Mesenteric fat pad (tissue), 1 donor: ENCODE measurements at places on chromosomes 7 and 10. TPM values are rescaled to one million over a fixed set of nuclear protein-coding genes. Genes with fewer than 3 reads are reported as not detected.

The ANKRD7 gene
- total RNA-seq: not detected

The RNF133 gene
- 0.90 TPM for total RNA-seq

- no peak for DNase-seq
Observed at GRCh38 chr7:32474008-32474407, 16.2 kb downstream of the LSM5 start.

The NPFFR1 gene
- total RNA-seq: not detected

DNA sequence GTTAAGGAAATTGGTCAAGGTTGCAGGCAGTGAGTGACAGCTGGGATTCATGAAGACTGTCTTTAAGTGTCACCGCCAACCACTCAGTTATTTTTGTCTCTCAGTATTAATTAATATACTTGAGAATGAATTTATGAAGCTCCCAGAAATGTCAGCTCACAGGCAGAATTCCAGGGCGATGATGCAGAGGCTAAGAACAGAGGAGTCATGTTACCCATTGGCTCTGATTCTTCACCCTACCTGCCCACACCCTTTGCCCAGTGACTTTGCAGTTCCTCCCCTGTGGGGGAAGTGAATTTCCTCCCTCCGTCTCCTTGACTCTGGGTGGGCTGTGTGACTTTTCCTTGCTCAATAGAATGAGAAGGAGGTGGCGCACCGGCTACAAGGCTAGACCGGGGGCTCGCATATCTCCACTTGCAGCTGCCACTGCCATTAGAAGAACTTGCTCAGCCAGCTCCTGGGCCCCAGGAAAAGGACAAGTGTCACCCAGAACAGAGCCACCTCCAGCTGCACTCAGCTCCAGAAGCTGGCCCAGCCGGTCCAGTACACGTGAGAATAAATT, 157.1 kb upstream of the PRKCQ start:
- no peak for DNase-seq

GRCh38 chr10:88249450-88249849, 333.7 kb downstream of the RNLS start:
- no peak for DNase-seq

GRCh38 chr7:154383045-154383444, 330.8 kb downstream of the DPP6 start:
- DNase-seq: no peak

The SLC18A3 gene
- total RNA-seq: not detected

DNA sequence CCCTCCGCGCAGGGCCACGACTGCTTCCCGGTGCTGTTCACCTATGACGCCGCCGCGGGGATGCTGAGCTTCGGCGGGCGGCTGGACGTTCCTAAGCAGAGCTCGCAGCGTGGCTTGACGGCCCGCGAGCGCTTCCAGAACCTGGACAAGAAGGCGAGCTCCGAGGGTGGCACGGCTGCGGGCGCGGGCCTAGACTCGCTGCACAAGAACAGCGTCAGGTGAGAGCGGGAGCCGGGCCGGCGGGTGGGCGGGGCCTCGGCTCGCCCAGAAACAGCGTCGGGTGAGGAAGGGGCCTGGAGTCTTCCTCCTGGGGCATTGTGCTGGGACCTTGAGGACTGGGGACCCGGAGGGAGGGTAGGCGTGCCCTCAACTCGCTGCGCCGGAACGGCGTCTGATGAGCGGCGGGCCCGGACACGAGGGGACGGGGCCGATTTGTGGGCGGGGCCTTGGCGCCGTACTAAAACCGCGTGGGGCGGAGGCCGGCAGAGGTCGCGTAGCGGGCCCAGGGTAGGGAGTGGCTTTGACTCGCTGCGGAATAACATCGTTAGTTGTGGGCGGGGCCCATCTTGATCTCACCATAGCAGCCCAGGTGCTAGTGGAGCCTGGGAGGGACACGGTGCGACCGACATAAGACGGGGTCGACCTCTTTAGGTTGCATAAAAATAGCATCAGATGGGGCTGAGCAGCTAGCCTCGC, 15.6 kb downstream of the PDAP1 start:
- no peak for DNase-seq

DNA sequence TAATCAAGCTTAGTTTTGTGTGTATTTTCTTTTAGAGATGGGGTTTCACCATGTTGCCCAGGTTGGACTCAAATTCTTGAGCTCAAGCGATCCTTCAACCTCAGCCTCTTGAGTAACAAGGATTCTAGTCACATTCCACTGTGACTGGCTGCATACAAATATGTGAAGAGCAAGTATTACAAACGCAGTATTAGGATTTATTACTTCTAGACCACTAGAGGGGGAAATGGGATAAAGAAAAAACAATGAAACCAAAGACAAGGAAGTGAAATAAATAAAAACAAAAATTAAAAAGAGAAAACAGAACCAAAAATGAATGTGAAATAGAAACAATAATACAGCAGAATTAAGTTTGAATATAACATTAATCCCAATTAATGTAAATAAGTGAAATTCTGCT, 308.7 kb downstream of the ANKRD30A start:
- no peak for DNase-seq

- no peak for DNase-seq
Observed at GRCh38 chr7:124376111-124376510, 343.2 kb upstream of the TMEM229A start.

The CLDN3 gene
- not detected for total RNA-seq

DNA sequence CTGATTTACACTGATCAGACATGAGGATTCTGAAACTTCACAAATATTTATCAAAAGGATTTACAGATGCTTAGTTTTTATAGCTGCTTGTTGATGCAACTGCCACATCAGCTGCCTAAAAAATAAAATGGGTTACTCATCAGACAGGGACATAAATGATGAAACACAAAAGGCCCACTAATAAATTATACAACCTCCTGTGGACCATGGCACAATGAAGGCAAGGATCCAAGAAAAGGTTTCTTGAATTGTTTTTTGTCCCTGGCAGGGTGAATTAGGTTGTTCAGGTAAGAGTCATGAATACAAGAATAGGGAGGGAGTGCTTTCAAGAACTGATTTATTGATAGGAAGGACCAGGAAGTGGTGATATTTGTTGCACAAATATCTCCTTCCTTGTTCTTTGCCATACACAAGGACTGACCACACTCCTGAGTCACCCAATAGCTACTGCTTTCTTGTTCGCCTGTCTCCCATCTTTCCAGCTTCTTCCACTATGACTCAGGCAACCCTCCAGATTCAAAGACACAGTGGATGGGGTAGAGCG, 234.5 kb downstream of the AHR start:
- no peak for DNase-seq

GRCh38 chr7:39324139-39324760, 242.0 kb upstream of the YAE1 start:
- no peak for DNase-seq

DNA sequence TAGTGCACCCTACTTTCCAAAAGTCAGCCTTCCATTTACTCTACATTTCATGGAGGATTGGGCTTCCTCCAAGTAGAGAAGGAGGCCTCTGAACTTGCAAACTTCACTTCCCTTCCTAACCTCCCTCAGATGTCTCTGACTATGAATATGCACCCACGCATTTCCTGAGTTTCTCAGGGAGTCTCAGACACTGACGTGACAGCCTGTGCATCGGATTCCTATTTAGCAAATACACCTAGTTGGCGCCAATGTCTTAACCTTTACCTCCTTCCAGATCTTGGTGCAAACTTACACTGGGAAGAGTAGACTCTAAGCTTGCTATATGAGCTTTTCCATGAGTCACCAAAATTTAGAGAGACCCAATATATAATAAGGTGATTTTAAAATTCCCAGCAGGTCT, 920.1 kb upstream of the AUTS2 start:
- DNase-seq: no peak
